ENCODE measurements at places on chromosomes 4 and X.
A peak's percentile ranks its signal among the peaks of the same experiment; 100 is the strongest.

DNA sequence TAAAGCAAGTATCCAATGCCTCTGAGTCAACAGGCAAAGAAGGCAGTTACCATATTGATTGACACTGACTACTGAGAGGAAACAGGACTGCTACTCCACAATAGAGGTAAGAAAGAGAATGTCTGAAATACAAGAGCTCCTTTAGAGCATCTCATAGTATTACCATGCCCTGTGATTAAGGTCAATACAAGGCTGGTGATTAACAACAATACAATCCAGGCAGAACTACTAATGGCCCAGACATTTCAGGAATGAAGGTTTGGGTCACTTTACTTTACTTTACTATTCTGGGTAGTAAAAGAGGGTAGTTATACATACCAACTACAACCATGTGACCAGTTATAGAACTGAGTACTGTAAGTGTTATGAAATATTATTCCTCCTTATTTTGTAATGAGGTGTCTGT lies 44.5 kb downstream of the BRWD3 start:
- no peak for DNase-seq

DNA sequence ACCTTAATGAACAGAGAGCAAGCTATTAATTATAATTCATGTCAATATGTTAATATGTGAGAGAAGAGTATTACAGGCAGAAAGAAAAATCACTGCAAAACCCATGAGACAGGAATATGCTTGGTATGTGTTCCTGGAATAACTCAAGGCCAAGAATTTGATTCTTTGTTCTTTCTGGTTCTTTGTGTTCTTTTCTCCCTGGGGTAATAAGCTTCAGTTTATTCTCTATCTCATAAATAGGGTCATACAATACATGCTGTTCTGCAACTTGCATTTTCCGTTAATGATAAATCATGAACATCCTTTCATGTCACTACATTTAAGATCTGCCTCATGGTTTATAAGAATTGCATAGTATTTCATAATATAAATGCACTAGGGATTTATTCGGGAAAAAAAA lies 16.8 kb upstream of the THOC2 start:
- DNase-seq, result no peak

DNA sequence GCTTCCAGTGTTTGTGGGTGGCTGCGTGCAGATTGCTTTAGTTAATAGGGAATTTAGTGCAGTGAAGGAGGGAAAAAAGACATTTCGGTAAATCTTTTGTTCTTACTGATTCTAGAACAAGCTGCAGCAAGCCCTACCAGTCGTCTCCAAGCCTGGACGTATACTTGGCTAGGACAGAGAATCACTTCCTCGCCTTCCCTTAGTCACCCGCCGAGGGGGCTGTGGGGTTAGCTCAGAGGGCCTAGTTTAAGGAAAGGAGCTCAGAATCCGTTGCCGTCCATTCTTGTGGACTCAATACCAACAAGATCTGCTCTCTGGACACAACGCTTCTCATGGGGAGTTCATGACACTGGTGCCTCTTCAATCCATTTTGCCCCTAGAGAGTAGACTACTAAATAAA lies 36.3 kb upstream of the FAT1 start:
- DNase-seq, result no peak

GRCh38 chr4:173346074-173346473 lies 11.9 kb upstream of the HMGB2 start:
- DNase-seq, result no peak

DNA sequence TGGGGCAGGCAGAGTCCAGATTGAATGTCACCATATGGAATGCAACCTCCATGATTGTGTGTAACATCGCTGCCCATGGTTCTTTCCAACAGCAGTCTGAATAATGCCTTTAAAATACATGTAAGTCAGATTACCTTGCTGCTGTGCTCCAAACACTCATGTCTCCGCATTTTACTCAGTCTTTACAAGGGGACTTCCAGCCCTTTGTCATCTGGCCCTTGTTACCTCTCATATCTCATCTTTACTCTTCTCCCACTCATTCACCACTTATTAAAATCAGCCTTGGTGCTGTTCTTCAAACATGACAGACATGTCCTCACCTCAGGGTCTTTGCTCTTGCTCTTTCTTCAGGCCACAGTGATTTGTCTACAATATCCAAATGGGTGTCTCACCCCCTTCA lies 200.4 kb upstream of the GYPA start:
- DNase-seq, result no peak

DNA sequence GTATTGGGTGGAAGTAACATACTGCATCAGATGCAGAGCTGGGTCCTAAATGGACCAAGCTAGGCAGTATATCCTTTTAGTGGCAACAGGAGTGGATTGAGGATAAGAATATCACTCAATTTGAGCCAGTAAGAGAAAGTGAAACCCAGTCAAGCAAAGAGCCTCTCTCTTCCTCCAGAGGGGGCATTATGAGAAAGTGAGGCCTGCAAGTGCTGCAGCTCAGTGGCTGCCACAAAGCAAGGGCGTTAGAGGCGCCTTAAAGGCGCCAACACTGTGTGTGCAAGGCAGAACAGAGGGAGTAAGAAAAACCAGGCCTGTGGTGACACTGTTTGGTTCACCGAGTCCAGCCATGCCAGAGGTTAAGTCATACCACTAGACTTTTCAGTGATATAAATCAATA lies 17.5 kb downstream of the STX18 start:
- no peak for DNase-seq

DNA sequence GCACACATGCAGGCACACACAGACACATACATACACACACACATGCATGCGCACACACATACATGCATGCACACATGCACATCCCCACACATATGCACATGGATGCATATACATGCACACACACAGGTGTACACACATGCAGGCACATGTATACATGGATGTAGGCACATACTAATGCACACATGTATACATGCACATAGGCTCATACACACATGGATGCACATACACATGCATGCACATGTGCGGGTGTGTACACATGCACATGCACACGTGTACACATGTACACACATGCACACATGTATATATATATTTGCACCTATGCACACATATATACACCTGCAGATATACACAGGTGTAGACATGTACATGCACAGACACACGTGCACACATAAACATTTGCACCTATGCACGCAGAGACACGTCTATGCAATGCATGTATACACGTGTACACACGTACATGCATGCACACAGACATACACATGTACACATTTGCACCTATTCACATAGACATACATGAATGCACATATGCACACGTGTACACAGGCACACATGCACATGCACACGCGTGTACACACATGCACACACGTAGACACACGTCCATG lies 4.0 kb downstream of the PLCXD1 start:
- no peak for DNase-seq

GRCh38 chr4:65515646-65516045 lies 154.6 kb downstream of the EPHA5 start:
- DNase-seq, result no peak

DNA sequence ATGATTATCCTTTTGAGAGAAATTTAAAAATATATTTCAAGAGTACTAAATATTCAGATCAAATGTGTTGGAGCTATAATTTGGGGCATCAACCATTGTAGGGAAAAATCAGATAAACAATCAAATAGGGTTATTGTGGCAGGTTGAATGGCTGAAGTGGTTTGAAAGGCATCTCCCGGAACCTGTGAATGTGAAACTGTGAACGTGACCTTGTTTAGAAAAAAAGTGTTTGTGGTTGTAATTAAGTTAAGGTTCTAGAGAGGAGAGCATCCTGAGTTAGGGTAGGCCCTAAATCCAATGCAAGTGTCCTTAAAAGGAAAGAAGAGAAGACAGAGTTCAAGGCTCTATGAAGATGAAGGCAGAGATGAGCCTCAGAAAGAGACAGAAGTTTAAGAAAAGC lies 37.4 kb downstream of the ADGRA3 start:
- no peak for DNase-seq

DNA sequence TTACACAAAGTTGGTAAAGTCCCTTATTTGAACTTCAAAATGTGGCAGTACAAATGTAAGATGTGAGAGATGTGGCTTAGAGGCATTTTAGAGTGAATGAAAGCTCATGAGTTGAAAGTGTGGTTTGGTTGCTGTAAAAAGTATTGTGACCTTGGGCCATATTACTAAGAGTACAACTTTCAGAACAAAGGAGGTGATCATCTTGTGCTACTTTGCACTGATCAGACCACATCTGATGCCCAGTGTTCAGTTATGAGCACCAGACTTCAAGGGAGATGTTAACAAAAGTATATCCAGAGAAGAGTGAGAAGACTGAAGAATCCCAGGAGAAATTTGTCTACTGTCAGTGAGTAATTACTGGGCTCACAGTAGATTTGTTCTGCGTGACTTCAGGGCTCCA lies 30.2 kb downstream of the NLGN3 start:
- no peak for DNase-seq

DNA sequence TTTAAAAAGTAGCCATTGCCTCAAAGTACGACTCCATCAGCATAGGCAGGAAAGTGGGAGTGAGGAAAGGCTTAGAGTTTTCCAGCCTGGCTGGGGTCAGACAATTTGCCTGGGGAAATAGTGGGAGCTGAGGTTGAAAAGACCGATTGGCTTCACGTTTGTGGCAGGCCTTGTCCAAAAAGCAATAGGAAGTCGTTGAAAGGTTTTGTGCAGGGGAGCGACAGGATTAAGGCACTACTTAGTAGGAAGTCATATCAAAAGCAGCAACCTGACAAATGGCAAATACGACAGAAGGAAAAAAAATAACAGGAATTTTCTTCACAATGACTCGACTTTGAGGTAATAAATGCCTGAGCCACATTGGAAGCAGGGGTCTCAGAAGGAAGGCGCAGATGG lies 691 bp upstream of the EREG start:
- no peak for DNase-seq

GRCh38 chrX:54427837-54428424 lies 12.3 kb upstream of the TSR2 start:
- DNase-seq, result no peak

DNA sequence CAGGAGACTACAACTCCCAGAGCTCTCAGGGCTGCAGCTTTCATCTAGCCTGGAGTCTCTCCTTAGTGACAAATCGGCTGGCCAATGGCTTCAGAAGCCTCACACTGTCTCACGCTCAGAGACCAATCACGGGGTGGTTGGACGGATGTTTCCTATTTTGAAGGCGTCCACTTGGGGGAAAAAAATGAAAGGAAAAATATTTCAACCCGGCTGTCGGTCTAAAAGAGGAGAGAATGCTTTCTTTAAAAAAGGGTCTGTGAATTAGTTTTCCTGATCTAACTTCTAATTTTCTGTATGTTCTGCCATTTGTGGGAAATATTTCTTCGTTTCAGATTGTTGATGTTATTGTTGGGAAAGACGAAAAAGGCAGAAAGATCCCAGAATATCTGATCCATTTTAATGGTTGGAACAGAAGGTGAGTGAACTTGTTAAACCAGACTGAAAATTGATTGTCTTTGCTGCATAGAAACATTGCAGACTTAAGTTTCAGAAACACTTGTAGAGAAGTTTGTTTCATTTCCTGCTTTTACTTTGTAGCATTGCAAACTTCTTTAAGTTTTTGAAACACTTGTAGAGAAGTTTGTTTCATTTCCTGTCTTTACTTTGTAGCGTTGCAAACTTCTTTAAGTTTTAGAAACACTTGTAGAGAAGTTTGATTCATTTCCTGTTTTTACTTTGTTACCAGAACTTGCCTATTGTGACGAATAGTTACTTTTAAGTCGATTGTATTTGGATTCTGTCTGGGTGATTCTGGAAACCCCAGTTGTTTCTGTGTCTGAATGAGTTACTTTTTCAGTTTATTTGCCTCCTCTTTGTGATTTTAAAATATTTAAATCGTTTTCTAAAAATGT lies 1.6 kb downstream of the MSL3 start:
- peak; percentile 90 for DNase-seq

DNA sequence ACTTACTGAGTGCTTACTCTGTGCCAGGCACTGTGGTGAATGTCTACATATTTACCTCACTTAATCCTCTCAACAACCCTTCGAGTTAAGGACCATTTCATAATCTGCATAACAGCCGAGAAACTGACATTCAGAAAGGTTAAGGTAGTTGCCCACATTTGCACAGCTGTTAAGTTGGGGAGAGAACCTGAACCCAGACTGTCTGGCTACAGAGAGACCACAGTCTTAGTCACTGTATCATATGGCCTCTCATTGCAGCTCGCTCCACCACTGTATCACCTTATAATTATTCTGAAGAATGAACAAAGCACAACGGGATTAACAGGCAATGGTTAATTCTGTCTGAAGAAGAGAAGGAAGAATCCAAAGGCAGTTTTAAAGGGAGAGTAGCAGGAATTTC lies 98.5 kb downstream of the ADGRA3 start:
- no peak for DNase-seq

DNA sequence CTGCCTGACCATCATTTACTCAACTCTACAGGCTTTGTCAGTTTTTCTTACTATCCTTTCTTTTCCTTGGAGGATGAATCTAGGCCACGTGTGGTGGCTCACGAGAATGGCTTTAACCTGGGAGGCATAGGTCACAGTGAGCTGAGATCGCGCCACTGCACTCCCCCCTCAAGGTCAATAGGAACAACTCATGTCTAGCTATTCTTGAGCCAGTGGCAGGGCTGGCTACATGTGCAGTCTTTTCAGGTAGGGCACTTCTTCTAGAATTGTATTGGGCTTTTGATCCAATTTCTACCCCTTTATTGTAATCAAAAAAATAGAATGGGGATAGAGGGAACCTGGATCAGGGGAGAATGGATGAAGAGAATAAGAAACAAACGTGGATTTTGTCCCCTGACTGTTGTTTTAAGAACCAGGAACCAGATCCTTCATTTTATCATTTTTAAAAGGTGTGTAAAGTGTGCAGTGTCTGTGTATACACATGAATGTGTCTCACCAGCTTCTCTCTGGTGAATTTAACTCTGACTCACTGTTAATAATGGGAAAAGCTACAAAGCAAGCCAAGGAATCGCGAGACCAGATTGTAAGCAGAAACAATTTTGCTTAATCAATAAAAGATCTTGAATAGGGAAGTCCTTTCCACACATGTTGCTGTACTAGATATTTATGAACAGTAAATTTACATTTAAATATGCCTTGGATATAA lies 283.9 kb upstream of the GPC4 start:
- no peak for DNase-seq

DNA sequence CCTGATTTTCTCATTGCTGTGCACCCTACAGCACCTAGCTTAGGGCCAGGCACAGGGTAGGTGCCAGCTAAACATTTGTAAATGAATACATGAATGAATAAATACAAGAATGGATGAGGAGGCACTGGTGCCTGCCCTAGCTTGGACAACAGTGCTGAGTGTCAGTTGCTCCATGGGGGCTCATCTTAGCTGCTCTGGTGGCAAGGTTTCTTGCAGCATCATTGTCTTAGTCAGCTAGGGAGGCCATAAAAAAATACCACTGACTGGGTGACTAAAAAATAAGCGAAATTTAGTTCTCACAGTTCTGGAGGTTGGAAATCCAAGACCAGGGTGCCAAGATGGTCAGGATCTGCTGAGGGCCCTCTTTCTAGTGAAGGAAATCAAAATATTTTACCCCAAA lies 31.2 kb downstream of the TMEM31 start:
- DNase-seq, result no peak

- DNase-seq, result no peak
Measured at GRCh38 chr4:87118421-87118820, 102.0 kb downstream of the KLHL8 start.

DNA sequence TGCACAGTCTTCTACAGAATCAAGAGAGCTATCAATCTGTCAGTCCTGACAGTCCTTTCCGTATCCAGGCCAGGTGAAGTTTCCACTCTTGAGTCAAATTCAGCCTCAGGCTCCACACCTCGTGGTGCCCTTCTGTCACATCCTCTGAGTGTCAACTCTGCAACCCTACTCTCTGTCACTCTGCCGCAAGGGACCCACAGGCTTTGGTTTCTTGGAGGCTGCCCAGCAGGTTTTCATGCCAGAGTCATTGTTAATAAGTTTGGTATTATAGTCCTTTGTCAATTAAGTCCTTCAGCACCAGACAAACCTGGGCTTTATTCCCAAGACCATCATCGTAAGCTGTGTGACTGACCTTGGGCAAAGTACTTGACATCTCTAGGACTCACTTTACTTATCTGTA lies 83.4 kb upstream of the KLHL13 start:
- DNase-seq, result no peak

Measured in inflammatory macrophage (primary cell).